T-helper 9 cell (primary cell): ENCODE measurements at places on chromosomes 2 and 18.
A peak's percentile ranks its signal among the peaks of the same experiment; 100 is the strongest.

GRCh38 chr2:3557639-3558204, 411 bp downstream of the RNASEH1 start:
- DNase-seq, result no peak

DNA sequence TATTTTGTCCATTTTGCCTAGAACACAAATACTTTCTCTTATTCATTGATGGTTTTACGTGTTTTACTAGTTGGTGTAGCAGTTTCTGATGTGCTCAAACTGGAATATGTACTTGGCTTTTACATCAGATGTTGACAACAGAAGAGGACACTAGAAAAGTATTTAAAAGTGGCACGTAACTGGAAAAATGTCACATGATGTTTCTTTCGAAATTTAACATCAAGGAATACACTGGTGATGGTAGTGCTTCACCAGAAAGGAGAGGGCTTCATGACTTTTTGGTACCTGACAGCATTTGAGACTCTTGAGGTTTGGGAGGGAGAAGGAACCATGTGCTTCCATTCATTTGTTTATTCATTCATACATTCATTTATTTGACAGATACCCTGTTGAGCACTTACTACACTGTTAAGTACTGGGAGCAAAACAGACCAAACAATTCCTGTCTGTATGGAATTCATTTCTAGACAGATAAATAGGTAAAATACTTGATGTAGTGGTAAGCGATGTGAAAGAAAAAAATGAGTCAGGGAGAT, 1.5 kb downstream of the GIGYF2 start:
- no peak for DNase-seq

- DNase-seq, result no peak
Measured at GRCh38 chr2:201886504-201886903, 80.2 kb downstream of the CDK15 start.

DNA sequence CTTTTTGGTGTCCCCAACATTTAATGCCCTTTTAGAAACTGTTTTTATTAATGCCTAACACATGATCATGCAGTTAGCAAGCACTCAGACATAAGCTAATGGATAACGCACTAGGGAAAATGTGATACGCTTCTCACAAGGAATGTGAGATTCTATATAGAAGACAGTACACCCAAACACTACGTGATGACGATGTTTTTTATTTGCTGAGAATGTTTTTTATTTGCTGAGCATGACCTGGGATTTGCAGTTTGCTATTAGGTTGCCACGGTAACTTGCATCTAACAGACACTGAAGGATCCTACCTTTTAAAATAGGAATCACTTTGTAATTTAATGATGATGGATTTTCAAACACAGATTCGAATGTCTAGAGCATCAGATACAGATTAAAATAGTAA, 4.9 kb downstream of the SMC6 start:
- no peak for DNase-seq

DNA sequence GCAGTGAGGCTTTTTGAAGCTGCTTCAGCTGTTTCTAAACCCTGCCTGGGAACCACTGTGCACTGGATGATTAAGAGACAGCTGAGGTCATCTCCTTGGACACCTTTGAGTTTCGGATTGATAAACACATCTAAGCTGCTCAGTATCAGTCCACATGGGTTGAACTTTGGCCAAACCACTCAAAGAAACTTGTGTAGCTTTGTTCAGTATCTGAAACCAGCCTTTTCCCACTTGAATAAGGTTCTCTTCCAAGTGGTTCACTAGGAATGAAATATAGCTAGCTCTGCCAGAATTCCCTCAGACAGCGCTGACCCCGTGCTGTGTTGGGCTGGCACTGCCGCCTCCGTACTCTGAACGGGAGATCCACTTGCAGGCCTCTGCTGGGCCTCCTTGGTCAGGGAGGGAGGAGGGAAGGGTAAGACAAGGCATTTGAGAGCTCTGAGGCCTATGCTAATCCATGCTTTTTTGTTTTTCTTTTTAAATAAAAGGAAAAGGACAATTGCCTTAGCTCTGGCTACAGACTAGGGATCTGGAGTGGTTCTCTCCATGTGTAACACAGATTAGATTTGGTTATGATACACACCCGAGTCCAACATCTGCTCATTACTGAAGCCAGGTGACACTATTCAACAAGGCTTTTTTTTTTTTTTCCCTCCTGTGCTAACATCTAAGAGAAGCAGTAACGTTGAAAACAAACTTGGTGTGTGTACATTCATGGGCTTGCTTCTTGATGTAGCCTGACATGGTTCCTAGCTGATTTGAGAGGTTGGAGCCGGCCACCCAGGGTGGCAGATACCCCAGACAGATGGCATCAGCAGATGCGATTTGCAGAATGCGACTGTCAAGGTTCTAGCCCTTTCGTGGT, 67.7 kb downstream of the NCK2 start:
- DNase-seq, result no peak

- no peak for DNase-seq
Measured at GRCh38 chr2:205730701-205731582, 48.6 kb downstream of the NRP2 start.

DNA sequence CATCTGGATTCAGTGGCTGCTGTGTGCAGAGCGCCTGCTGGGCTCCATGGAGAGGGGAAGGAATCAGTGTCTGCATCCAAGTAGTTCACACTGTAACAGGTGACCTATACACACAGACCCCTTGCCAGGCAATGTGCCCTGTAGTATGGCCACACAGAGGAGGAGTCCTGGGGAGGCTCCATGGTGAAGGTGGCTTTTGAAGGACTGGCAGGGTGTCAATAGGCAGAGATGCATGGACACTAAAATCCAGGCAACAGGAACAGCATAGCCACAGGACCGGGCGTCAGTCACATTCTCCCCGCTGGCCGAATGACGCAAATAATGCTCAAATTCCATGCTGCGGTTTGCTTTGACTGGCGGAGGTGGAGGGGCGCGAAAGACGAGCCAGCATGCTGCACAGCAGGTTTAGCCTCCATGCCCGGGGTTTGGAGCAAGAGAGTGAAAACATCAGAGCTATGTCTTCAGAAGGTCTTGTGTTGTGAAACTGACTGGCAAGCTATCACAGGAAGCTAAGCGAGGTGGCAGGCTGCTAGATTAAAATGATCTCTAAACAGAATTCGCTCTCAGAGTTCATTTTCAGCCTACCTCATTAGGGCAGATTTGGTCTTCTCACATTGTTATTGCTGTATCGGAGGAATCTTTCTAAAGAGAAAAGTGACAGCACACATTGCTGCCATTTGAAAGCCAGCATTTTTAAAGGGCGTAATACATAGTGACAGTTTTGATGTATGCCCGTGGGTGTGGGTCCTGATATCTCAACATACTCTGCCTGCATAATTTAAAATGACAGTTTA, 1.2 kb upstream of the CHMP1B start:
- DNase-seq, result peak; percentile 49

GRCh38 chr2:25821225-25822056, 56.8 kb downstream of the ASXL2 start:
- DNase-seq, result no peak

GRCh38 chr2:200608341-200609027, 22.7 kb downstream of the AOX1 start:
- DNase-seq, result no peak

GRCh38 chr18:48098007-48098406, 167.5 kb upstream of the SMAD2 start:
- no peak for DNase-seq

DNA sequence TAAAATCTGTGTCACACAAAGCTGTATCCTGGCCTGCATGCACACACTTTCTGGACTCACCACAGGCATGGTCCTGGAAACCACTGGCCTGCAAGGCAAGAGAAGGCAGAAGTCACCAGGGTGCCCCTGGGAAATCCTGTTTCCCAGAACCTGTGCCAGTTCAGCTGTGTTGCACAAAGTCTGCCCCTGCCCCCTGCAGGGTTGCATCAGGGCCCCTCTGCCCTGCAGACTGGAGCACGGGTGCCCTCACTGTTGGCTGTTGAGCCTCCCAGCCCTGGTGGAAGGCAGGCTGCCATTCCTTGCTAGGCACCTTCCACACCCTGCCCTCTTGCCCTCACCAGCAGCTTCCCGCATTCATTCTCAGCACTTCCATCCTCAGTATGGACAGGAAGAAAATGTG, 18.0 kb upstream of the TUBB6 start:
- no peak for DNase-seq

- no peak for DNase-seq
Measured at GRCh38 chr2:27024188-27024587, 8.6 kb upstream of the TMEM214 start.

- DNase-seq, result no peak
Measured at GRCh38 chr2:203673933-203674332, 32.5 kb upstream of the CD28 start.

DNA sequence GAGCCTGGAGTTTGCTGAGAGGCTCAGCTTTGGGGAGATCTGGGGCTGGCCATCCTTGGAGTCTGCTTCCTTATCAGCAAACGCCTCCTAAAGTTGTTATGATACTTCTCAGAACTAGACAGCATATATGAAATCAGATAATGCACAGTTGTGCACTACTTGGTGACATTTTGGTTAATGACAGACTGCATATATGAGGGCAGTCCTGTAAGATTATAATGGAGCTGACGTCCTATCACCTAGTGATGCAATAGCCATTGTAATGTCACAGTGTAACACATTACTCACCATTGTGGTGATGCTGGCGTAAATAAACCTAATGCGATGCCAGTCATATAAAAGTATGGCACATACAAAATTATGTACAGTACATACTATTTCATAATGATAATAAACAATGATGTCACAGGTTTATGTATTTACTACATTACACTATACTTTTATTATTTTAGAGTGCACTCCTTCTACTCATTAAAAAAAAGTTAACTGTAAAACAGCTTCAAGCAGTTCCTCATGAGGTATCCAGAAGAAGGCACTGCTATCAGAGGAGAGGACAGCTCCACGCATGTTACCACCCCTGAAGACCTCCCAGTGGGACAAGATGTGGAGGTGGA, 298.1 kb upstream of the REV1 start:
- DNase-seq, result no peak

- no peak for DNase-seq
Measured at GRCh38 chr2:185876234-185876633, 137.6 kb downstream of the FSIP2 start.

- no peak for DNase-seq
Measured at GRCh38 chr2:143420313-143420712, 291.1 kb downstream of the ARHGAP15 start.

GRCh38 chr2:132671151-132671835, 1.3 kb upstream of the LYPD1 start:
- no peak for DNase-seq

GRCh38 chr2:239800785-239801386, 224.3 kb downstream of the NDUFA10 start:
- DNase-seq, result no peak

GRCh38 chr2:45716915-45717314, 65.4 kb downstream of the PRKCE start:
- no peak for DNase-seq

GRCh38 chr2:10613263-10613662, 76.5 kb downstream of the NOL10 start:
- DNase-seq, result no peak

GRCh38 chr2:33034784-33035183, 88.0 kb downstream of the LTBP1 start:
- DNase-seq, result no peak

- DNase-seq, result no peak
Measured at GRCh38 chr18:58453913-58454317, 175.0 kb downstream of the ALPK2 start.

- DNase-seq, result no peak
Measured at GRCh38 chr18:48186861-48187260, 222.3 kb downstream of the ZBTB7C start.

GRCh38 chr2:37619230-37619958, 52.0 kb downstream of the CDC42EP3 start:
- DNase-seq, result no peak

DNA sequence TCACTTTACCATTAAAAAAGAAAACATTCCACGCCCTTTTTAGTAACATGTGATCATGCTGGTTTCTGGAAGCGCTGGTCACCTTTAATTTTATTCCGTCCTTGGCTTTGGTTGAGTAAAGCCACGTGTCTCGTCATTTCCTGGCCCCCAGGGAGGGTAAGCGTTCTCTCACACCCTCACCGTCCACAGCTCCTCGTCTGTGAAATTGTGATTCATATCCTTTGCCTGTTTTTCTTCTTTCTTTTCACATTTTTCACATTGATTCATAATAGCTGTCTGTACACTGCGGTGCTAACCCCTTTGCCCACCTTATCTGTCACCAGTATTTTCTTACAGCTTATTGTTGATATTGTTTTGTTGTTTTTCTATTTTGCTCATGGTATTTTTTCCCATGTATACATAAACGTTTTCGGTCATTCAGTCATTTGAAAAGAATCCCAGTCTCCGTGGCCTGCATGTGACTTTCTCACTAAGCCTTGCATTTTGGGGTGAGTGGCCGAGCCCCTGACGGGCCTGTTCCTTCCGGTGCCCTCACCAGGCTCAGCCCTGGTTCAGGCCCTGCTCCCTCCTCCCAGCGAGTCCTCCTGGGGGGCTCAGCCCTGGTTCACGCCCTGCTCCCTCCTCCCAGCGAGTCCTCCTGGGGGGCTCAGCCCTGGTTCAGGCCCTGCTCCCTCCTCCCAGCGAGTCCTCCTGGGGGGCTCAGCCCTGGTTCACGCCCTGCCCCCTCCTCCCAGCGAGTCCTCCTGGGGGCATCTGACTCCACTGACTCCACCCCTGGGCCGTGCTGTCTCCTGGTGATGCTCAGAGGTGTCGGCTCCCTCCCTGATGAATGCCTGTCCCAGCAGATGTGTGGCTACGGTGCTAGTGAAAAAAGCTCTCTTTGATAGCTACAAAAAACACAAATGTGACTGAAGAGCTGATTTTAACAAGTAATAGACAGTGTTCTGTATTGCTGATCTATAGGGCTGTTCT, 249.7 kb upstream of the PXDN start:
- no peak for DNase-seq

- DNase-seq, result no peak
Measured at GRCh38 chr2:193153576-193153975, 958.8 kb upstream of the TMEFF2 start.

- no peak for DNase-seq
Measured at GRCh38 chr2:120545521-120546047, 190.1 kb upstream of the GLI2 start.

- DNase-seq, result no peak
Measured at GRCh38 chr18:28063271-28063761, 113.6 kb downstream of the CDH2 start.

- no peak for DNase-seq
Measured at GRCh38 chr2:54728669-54729120, 5.2 kb downstream of the EML6 start.

GRCh38 chr2:10911291-10912075, at the start of gene KCNF1:
TSS of gene KCNF1 (plus strand) at chr2:10911934. CDS start at chr2:10912427, 493 bp downstream.
- DNase-seq, result no peak

DNA sequence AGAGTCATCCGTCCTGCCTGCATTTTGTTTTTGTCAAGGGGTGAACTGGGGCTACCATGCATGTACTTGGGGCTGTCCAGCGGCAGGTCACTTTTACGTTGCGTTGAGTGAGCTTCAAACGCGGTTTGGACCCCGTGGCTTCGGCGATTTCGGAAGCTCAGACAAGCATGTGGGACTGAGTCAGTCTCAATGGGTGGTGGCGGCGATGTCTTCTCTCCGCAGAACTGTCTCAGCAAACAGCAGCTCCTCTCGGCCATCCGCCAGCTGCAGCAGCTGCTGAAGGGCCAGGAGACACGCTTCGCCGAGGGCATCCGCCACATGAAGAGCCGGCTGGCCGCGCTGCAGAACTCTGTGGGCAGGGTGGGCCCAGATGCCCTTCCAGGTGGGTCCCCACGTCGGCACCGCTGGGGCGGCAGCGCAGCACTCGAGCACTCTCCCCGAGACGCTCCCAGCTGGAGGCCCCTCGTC, 21.3 kb downstream of the FBLN7 start:
- no peak for DNase-seq

GRCh38 chr2:9199716-9200632, 6.6 kb upstream of the ASAP2 start:
- DNase-seq, result no peak

- DNase-seq, result no peak
Measured at GRCh38 chr18:2606335-2606734, 35.0 kb downstream of the NDC80 start.

GRCh38 chr2:68216454-68217310, 35.6 kb downstream of the PPP3R1 start:
- DNase-seq, result no peak
